ENCODE measurements at places on chromosomes 2 and 18. TPM values are rescaled to one million over a fixed set of nuclear protein-coding genes. Genes with fewer than 3 reads are reported as not detected.
A peak's percentile ranks its signal among the peaks of the same experiment; 100 is the strongest.

DNA sequence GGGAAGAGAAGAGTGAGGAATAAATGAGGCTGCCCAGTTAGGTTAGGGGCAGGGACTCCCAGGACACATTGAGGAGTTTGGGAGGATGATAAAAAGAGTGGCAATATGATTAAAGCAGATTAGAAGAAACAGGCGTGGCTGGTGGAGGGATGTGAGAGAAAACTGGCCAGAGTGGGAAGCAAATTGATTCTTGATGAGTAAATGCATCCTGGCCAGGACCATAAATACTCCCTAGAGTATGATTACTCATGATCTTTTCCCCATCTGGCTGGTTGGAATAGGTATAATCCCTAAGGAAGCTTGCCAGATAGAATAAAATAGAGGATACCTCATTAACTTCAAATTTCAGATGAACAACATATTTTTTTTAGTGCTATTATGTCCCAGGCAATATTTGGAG is 21.5 kb upstream of the DAW1 start:
- no peak for DNase-seq

- no peak for DNase-seq
These were observed 272.9 kb downstream of the CDH20 start for GRCh38 chr18:61606068-61606660.

DNA sequence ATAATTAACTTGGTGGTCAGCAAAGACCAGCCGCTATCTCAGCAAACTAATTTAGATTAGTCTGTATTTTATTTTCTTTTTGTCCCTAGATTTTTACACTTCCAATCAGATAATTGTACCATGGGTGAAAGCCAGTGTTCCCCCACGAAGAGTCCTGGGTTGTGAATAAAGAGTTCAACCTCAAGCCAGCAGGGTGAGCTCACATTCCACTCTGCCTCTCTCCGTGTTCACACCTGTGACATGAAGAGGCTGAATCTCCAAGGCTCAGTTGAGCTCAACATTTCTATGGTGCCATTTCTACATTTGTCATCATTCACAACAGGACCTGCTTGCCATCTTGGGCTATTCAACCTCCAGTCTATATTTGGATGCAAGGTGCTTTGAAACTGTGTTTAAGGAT is 771.5 kb downstream of the GALR1 start:
- no peak for DNase-seq

- no peak for DNase-seq
These were observed 410.0 kb upstream of the TNP1 start for GRCh38 chr2:217269701-217270484.

GRCh38 chr2:60470340-60470739 is 83.1 kb downstream of the BCL11A start:
- DNase-seq = no peak

- DNase-seq = no peak
These were observed 413.3 kb downstream of the TSN start for GRCh38 chr2:122168799-122169198.

DNA sequence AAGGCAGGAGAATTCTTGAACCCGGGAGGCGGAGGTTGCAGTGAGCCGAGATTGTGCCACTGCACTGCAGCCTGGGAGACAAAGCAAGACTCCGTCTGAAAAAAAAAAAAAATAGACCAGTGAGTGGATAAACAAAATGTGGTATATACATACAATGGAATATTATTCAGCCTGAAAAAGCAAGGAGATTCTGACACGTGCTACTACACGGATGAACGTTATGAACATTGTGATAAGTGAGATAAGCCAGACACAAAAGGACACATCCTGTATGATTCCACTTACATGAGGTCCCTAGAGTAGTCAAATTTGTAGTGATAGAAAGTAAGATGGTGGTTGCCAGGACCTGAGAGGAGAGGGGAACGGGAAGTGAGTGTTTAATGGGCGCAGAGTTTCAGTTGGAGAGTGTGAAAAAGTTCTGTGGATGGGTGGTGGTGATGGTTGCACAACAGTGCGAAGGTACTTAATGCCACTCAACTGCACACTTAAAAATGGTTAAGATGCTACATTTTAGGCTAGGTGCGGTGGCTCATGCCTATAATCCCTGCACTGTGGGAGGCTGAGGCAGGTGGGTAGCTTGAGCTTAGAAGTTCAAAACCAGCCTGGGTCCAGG is 38.3 kb downstream of the NIFK start:
- DNase-seq = peak; percentile 18

DNA sequence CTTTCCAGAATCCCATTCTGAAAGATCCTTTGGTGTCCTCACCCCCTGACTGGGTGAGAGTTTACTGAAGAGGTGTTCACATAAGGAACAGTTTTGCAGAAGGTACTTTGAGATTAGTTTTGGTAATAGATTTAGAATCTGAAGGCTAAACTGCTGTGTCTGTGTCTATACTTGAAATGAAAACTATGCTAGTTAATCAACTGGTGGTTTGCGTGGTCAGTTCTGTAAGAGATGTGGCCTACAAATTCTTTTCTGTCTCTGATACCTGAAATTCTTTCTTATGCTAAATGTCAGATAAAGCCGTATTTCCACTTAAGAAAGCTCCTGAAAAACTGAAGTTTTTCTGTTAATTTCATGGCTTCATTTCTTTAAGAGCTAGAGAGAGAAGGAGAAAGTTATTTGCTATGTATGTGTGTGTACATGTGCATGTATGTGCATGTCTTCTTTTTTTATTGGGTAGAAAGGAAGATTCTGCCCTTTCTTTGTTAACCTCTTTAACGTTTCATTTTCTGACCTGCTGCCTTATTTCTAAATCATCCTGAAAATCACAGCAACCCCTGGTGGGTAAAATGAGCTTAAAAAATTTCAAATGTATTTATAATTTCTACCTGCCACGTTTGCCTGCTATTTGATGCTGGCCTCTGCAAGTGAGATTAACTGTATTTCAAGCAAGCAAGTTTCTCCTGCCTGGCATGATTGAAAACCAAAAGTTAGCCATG is 552.0 kb upstream of the NRP2 start:
- DNase-seq = no peak

GRCh38 chr2:85704800-85705679 is 10.9 kb downstream of the GNLY start:
- peak; percentile 89 for DNase-seq

DNA sequence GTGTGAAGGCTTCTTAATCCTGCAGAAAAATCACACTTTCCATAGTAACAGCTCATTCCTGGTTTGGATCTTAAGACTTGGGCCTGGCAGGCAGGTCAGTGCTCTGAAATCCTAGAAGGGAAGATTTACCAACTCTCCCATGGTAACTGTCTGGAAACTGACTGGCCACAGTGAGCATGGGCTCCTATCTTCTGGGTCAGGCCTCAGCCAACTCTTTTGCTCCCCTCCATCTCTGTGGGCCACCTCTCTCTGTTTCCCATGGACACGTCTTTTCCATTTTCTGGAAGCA is 86.7 kb downstream of the ACAA2 start:
- no peak for DNase-seq

DNA sequence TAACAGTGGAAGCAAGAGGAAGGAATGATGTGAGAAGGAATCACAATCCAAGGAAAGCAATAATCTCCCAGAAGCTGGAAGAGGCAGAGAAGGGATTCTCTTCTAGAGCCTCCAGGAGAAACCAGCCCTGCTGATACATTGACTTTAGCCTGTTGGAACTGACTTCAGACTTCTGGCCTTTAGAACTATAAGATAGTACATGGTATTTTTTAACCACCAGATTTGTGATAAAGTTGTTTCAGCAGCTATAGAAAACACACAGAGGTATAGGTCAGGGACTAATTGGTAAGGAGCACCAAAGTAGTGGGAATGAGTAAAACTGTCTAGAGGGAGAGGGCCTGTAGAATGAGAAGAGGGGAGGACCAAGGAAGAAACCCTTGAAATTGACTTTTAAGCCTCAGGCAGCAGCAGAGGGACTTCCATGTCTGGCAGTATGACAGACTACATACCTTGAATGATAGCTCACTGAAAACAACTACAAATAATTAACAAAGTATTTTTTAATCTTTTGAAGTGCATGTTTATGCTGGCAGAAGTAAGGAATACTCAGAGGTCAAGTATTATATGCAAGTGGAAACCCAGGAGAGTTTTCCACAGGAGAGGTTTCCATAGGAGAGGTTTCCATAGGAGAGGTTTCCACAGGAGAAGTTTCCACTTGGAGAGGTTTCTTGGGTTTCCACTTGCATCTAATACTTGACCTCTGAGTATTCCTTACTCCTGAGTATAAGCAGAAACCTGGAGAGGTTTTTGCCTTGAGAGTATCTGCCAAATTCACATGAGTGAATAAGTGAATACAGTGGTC is 33.8 kb upstream of the TMEM17 start:
- DNase-seq = no peak

DNA sequence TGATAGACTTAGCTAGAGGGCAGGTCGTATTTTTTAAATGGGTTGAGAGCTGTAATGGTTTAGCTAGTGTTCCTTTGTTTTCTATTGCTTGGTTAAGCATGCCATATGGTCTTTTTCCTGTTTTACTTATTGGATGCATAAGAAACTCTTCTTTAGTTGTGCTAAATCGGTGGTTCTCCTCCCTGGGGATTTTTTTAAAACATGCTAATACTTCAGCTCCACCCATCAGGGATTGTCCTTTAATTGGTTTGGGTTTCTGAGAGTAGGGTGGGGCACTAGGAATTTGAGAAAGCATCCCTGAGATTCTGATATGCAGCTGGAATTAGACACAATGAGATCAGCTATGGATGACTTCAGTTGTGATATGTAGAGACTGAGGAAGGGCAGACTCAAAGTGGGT is 497.2 kb downstream of the THSD7B start:
- DNase-seq = no peak

- DNase-seq = no peak
These were observed 73.9 kb downstream of the EMILIN2 start for GRCh38 chr18:2920546-2921343.

DNA sequence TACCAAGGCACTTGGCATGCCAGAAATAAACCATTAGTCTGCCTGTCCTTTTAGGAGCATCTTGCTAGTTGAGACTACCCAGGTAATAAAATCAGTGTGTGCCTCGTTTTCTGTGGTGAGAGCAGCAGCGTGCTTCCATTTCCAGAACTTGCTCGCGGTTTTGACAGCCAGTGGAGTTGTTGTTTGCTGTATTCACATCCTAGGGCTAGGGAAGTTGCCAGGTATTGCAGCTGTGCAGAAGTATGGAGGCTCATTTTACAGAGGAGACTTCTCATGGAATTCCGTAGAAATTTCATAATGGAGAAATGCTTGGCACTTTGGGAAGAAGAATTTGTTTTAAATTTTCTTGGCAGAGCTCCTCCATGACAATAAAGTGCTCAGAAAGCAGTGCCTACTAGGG is 1355.1 kb upstream of the ZEB2 start:
- no peak for DNase-seq

- DNase-seq = no peak
These were observed 156.1 kb downstream of the ANTXR1 start for GRCh38 chr2:69168950-69169654.

GRCh38 chr2:71385012-71385411 is 53.4 kb downstream of the ZNF638 start:
- DNase-seq = no peak

GRCh38 chr18:32293107-32293506 is 103.3 kb downstream of the MEP1B start:
- DNase-seq = no peak

GRCh38 chr18:47618758-47619157 is 311.7 kb downstream of the SMAD2 start:
- no peak for DNase-seq

GRCh38 chr2:169237939-169238338 is 124.4 kb downstream of the LRP2 start:
- no peak for DNase-seq

- DNase-seq = no peak
These were observed 78.1 kb downstream of the RTTN start for GRCh38 chr18:70127359-70127758.

GRCh38 chr2:34373586-34374233 is 774.6 kb upstream of the FAM98A start:
- no peak for DNase-seq

DNA sequence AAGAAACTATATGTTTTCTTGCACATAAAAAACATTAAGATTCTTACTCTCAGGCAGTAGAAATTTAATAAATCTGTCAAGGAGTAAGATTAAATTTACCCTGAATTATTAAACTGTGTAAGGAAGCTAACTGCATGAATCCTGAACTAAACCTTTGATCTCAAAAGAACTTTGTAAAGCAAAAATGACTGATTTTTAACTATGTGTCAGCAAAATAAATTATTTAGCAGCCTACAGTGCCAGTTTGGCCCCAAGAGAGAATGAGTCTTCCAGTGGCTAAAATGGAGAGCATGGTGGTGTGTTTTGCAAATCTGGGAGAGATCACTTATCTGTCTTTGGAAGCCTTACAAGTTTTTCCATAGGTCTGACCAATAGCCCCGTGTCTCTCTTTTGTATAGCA is 190.7 kb downstream of the THSD7B start:
- no peak for DNase-seq

DNA sequence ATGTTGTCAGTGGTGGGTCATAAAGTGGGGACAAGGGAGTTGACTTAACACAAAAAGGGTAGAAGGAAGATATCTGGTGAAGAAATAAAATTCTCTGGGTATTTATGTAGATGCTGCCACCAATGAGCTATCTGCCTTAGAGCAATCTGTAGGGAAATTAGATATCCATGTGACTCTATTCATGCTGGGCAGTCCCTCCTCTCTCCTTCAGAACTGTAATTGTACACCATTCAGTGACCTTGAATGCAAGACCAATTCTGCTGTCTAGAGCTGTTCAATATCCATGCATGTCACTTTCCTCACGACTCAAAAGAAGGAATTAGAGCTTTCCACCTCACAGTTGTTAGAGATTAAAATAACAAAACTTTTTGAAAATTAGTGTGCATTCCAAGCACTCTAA is 28.6 kb upstream of the TDRD15 start:
- DNase-seq = no peak

GRCh38 chr2:10329880-10330699 is 27.4 kb downstream of the HPCAL1 start:
- peak; percentile 31 for DNase-seq

DNA sequence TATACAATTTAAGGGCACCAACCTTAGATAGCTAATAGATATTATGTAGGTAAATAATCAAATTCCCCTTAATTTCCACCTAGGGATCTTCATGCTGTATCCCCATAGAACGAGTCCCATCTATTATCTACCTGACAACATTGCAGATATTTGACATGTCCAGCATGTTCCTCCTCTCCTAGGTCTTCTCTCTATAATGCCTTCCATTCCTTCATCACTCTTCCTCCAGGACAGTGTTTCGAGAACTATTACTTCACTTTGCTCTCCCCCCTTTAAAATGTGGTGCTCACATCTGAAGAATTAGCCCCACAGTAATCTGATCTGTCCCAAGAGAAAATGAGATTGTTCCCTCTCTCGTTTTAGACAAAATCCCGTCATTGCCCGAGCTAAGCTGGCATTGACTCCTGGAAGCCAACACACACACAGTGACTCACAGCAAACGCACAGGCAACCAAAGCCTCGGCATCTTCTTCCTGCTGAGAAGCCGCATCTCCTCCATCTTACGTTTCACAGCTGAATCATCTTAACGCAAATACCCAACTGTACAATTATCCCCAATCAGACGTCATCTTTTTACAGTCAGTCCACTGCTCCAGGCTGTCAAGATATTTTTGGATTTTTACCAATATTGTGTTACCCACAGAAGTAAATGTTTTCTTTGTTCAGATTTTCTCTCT is 162.9 kb upstream of the AGAP1 start:
- DNase-seq = no peak

Gene FN1
- not detected for polyA plus RNA-seq

Gene PLGLB1
- 0.67 TPM for polyA plus RNA-seq

Gene PRSS56
- not detected for polyA plus RNA-seq

Gene SNORC
- not detected for polyA plus RNA-seq

Gene SERPINB2
- not detected for polyA plus RNA-seq

Gene OR6B2
- not detected for polyA plus RNA-seq

Gene FNDC4
- polyA plus RNA-seq = not detected

Gene DAW1
- polyA plus RNA-seq = not detected
